ENCODE measurements at places on chromosomes 2 and 18.

- DNase-seq, result no peak
Observed at GRCh38 chr2:148022882-148023281, 2.0 kb downstream of the MBD5 start.

GRCh38 chr2:210442457-210442856 is 34.1 kb downstream of the LANCL1 start:
- no peak for DNase-seq

DNA sequence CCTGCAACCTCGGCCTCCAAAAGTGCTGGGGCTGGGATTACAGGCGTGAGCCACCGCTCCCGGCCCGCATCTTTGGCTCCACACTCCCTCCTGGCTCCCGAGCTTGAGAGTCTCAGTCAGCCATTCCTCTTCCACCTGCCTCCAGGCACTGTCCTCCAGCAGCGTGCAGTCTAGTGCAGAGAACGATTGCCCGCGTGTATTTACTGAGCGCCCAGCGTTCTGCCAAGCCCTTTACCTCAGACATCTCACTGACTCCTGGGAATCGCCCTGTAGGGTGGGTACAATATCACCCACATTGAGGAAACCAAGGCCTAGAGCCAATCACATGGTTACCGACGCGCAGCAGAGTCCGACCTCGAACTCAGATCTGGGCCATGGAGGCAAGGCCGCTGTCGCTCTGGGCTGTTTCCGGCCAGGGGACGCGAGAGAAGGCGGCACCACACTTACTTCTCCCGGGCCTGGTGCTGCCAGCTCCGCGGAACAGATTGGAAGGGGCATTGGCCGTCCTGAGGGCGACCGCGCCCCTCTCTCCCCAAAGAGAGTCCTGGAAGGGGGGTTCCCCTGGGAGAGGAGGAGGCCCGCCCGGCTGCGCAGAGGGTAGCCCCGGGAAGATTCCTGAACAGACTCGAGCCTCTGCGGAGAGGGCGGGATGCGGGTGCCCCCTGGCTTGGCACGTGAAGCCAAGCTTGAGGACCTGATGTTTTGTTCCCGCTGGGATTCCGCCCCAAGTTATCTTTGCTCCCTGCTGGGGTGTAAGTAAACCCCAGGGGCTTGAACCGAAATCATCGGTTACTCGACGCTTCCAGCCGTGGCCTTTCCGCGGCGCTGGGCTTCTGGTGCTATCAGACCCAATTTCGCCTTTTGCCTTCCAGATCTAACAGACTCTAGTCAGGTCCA is 5.2 kb upstream of the DLX2 start:
- no peak for DNase-seq

- DNase-seq, result no peak
Observed at GRCh38 chr2:77488141-77488540, 34.0 kb downstream of the LRRTM4 start.

GRCh38 chr2:10289891-10290290 is 12.8 kb upstream of the HPCAL1 start:
- peak; percentile 84 for DNase-seq

GRCh38 chr2:23626701-23627230 is 241.8 kb downstream of the KLHL29 start:
- DNase-seq, result no peak

DNA sequence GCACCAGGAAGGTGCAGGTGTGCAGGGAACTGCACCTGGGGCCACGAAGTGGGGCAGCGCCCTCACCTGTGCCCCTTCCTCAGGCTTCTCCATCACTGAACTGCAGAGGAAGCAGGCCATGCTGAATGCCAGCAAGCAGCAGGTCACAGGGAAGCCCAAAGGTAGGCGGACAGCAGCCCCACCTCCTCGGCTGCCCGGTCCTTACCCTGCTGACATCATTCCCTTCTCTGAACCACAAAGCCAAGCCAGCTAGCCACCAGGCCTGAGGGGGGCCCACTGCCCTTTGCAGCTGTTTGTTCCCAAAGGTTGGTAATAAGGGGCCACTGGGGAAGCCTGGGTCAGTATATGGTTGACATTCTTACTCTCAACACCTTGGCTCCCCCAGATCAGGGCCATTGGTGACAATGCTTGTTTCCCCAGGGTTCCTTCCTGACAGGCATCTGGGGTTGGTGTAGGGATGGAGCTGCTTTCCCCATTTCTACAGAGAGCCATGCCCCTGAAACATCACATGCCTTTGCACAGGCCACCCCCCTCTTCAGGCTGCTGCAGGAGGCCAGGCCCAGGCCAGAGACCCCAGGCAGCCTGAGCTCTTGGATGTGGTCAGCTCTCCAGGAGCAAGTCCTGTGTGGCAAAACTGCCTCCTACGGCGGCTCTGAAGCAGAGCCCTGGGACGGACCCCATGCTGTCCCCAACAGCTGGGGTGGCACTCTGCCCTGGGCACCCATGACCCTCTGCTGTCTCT is 47.8 kb downstream of the FAM168B start:
- no peak for DNase-seq

GRCh38 chr2:116511426-116511825 is 1303.1 kb upstream of the DDX18 start:
- DNase-seq, result no peak

GRCh38 chr2:182057002-182057401 is 71.3 kb downstream of the PPP1R1C start:
- no peak for DNase-seq

GRCh38 chr18:48456838-48457237 is 47.7 kb upstream of the ZBTB7C start:
- DNase-seq, result no peak

DNA sequence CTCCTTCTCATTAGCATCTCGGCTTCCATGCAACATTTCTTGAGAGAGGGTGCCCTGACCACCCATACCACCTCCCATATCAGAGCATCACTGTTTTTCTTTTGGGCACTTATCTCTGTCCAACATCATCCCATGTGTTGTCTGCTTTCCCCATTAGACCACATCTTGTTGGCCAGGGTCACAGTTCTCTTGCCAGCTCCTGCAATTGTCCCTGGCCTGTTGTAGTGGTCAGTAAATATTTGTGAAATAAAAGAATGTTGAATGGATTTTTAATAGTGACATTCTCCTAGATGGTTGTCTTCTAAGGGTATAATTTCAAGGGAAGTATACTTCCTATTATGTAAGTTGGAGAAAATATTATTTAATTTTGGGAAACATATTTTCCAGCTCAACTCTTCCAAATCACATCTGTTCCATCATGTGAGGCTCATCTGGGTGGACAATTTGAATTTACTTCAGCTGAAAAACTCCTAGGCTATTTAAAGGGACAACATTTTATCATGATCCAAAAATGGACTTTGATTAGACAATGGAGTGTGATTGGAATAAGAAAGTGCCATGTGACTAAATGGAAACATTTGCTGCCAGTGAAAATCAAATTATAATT is 83.0 kb downstream of the MOGAT1 start:
- no peak for DNase-seq

GRCh38 chr2:96768083-96768561 is 7.4 kb downstream of the CNNM4 start:
- no peak for DNase-seq

GRCh38 chr2:151297882-151298281 is 8.4 kb upstream of the NMI start:
- DNase-seq, result peak; percentile 56

GRCh38 chr2:3958465-3958864 is 255.1 kb downstream of the DCDC2C start:
- DNase-seq, result no peak

- DNase-seq, result no peak
Observed at GRCh38 chr2:196331143-196331542, 159.8 kb upstream of the STK17B start.

DNA sequence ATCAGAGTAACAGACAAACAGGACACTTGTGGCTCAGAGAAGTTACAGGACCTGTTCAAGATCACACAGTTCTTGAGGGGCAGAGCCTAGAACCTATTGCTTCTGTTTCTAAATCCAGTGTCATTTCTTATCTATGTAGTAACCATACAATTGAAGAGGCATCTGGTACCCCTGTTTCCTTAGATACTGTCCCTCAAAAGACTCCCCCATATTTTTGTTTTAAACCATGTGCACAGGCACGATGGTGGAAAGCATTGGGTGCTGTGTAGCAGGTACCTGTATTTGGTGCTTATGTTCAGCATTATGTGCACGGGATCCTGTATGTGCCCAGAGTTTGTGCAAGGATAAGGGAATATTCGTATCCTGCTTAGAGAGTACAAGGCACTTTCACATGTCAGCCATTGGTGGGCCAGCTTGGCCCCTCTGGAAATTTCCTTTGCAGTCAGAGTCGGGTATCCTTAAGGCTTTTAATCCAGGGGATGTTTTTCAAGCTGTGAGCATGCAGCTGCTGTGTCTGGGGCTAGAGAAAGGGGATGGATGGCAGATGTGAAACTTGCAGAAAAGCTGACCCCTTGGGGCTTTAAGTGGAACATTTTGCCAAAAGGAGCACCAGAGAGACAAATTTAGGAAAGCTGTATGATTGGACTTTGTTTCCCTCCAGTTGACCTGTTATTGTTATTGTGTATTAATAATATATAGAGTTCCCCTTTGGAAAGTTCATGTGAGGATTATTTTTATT is 2.1 kb downstream of the LBH start:
- DNase-seq, result no peak

DNA sequence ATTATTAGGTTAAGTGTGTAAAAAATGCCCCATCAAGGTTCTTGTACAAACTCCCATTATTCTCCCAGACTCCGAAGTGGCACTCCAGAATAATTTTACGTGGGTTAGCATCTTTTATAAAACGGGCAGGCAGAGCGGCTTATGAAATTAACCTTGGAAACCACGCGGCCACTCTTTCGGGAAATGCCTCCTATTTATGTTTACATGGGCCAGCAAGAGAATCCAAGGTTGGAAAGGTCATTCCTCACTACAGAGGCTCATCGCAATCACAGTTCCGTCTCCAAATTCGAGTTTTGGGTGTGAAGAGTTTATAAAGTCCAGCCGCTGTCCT is 1.2 kb upstream of the IMPA2 start:
- peak; percentile 49 for DNase-seq

- no peak for DNase-seq
Observed at GRCh38 chr2:181178130-181178529, 197.7 kb downstream of the UBE2E3 start.

GRCh38 chr2:142140434-142140845 is 9.6 kb upstream of the LRP1B start:
- DNase-seq, result peak; percentile 27

DNA sequence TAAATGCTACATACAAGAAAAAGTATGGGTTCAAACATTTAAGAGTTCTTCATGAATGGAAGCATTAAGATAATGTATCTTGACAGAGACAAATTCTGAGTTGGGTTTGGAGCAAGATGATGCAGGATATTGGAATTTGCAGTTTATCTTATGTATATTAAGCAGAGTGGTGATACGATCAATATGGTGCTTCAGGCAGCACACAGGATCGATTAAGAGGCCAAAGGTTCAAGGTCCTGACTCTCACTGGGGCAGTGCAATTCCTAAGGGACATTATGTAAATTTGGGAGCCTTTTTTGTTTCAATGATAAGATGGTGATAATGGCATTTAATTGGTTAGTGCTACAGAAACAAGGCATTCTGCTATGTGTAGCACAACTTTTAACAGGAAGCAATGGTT is 381.9 kb downstream of the KCNJ3 start:
- DNase-seq, result no peak

GRCh38 chr2:111216811-111217652 is 96.3 kb downstream of the BCL2L11 start:
- no peak for DNase-seq

DNA sequence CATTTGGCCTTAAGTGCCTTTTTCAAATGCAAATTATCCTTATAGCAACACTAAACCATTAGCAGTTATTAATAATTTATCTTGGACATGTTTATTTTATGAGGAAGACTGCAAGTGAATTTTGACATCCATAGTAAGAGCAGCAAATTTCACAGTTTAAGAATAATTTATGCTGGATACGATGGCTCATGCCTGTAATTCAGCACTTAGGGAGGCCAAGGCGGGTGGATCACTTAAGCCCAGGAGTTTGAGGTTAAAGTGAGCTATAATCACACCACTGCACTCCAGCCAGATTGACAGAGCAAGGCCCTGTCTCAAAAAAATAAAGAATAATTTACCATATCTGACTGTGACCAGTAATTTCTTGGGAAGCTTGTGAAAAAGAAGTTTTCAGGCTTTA is 286.2 kb downstream of the TMX3 start:
- no peak for DNase-seq
